ENCODE measurements at places on chromosomes 12 and 14.

GRCh38 chr12:68579254-68579653, 31.4 kb upstream of the RAP1B start:
- no peak for DNase-seq

DNA sequence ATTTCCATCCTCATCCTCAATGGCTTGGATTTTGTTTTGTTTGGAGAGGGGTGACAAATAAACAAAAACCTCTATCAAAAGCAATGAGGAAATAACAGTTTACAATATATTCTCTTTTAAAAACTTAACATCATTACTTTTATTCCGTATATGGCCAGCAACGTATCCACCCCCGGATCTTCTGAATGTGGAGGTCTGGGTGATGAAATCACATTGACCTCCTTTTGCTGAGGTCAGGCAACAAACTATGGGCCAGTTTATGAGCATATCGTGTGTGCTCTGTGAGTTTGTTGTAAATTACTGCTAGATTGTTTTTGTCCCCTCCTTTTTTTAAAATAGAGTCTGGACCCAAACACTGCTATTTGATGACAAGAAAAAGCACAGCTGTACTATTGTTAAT, 178.1 kb downstream of the BCAT1 start:
- no peak for DNase-seq

DNA sequence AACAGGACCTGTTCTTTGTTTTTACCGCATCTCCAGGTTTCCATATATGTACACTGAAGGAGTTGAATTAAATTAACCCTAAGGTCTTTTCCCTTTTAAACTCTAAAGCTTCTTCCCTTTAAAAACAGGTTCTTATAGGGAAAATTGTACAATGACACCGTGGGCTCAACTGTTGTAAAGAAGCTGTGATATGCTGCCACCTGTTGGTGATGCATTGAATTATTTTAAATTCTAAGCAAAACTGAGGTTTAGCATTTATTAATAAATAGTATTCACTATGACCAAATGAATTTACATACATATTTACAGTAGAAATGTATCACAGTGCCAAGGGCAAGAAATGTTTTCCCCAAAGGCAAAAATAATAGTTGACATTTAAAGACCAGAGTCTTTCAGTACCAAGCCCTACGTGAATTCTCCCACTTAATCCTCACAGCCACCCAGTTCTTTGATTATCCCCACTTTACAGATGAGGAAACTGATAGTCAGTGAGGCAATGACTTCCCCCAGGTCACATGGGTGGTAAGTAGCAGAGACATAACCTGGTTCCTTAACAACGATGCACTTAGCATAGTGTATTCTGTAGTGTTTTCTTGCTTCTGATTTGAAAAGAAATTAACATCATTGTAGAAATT, 35.7 kb upstream of the TMEM263 start:
- no peak for DNase-seq

- no peak for DNase-seq
Measured at GRCh38 chr14:50871228-50871627, 625 bp upstream of the ABHD12B start.

DNA sequence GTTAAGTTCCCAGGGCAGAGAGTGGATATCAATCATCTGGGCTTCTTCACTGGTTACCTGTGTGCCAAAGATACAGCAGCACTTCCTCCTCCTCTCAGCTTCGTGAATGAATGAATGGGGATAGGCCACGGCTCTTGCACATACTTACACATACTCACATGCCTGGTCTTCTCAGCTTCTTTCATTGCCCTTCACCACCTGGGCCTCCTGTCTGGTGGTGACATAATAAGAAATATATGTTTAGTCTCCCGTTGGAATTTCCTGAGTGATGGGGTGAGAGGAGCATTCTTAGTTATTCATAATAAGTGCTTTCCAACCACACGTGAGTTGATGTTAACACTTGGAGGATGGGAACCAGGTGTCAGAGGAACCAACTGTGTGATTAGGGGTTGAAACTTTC, 268.1 kb upstream of the RMST start:
- DNase-seq = no peak

GRCh38 chr14:79274641-79275291, 936.5 kb downstream of the DIO2 start:
- DNase-seq = no peak
